Left lung (tissue), 14 donors: ENCODE measurements at places on chromosomes 2 and 18. TPM values are rescaled to one million over a fixed set of nuclear protein-coding genes. Genes with fewer than 3 reads are reported as not detected.

DOK6 gene
- 14.3 TPM for polyA plus RNA-seq

CAD gene
- polyA plus RNA-seq: 52.8 TPM

SERPINB3 gene
- not detected for polyA plus RNA-seq

ZNF521 gene
- polyA plus RNA-seq: 57.8 TPM

GALNT3 gene
- 36.1 TPM for polyA plus RNA-seq

TM4SF20 gene
- polyA plus RNA-seq: 0.08 TPM

SCYGR4 gene
- not detected for polyA plus RNA-seq

CPO gene
- not detected for polyA plus RNA-seq

STK16 gene
- polyA plus RNA-seq: 33.0 TPM

IL1B gene
- 0.58 TPM for polyA plus RNA-seq

GPD2 gene
- 23.7 TPM for polyA plus RNA-seq

- no peak for DNase-seq
These were observed 526.6 kb upstream of the PKDCC start for GRCh38 chr2:41521211-41521610.

DNA sequence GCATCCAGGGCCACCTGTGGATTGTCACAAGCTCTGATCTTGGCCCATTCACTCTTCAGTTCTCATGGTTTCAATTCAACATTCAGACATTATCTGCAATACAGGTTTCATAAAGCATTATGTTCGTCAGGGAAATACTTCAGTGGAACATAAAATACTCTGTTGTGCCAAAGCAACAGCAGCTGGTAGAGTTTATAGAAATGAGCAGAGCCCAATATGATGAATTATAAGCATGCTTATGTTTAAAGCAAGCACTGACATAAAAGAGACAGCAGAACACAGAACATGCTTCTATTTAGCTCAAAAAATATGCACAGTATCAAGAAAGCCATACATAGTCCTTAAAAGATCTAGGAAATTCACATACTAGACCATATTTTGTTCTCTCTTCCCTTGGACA is 71.3 kb downstream of the PDK1 start:
- DNase-seq: no peak

GRCh38 chr2:229775614-229776313 is 61.4 kb upstream of the DNER start:
- no peak for DNase-seq

- no peak for DNase-seq
These were observed 602 bp upstream of the VWC2L start for GRCh38 chr2:214410128-214410775.

- no peak for DNase-seq
These were observed 750.5 kb downstream of the CPS1 start for GRCh38 chr2:211306929-211307328.

DNA sequence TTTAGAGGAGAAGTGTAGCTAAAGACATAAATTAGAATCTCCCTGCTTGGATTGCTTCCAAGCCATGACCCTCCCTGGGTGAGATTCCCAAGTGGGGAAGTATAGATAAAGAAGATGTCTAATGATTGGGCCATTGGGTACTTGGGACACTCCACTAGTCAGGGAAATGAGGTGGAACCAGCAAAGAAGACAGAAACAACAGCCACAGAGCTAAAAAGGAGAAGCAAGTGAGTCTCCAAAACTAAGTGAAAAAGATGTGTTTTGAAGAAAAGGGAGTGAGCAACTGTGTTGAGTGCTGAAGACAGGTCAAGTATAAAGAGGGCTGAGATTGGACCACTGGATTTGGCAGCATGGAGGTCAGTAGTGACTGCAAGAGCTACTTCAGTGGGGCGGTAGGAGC is 276.7 kb upstream of the STON1 start:
- DNase-seq: no peak

DNA sequence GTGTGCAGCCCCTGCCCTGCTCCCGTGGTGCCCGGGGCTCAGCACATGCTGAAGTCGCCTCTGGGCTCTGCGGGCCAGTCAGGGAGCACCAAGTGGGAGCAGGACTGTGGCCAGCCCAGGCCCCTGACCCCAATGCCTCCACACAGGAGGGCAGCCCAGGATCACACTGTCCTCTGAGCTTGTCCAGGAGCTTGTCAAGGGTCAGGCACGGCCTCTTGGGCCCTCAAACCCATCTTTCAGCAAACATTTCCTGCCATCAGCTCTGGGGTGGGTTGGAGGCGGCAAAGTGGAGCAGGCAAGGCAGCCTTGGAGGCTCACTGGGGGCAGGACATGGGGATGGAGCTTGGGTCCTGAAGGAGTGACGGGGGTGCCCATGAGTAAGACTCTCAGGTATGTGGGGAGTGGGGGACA is 10.3 kb downstream of the SNED1 start:
- DNase-seq: no peak

GRCh38 chr2:189372688-189373257 is 68.5 kb upstream of the WDR75 start:
- DNase-seq: no peak

DNA sequence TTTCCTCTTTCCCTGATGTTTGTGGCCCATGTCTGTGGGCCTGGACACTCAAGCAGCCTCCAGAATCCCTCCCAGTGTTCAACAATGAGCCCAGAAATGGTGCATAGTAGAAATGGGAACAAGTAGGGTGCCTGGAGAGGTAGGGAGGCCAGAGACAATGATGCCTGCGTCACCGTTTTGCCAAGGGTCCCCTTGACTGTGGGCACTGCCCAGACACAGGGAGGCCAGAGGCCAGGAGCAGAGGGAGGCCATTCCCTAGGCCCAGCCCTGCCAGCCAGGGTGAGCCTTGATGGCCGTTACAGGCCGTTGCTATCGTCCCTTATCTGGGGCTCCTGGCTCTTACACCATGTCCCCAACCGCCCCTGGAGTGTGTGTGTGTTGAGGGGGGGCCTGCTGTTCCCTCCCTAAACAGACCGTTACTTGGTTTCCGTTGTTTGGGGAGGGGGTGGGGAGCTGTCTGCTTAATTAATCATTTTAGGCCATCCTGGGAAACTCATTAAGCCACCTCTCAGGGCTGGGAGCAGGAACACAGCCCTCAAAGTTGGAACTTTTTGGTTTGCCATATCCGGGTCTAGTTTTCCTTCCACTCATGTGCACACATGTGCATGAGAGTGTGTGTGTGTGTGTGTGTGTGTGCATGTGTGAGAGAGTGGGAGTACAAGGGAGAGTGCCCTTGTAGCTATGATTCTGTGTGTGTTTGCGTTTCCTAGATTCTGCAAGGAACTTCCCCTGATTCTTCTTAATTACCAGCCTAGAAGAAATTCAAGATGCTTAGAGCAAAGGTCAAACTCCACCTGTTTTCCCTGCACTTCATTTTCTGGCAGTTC is 135.2 kb upstream of the HAAO start:
- no peak for DNase-seq

- DNase-seq: no peak
These were observed 7.1 kb upstream of the ADD2 start for GRCh38 chr2:70775141-70775540.

GRCh38 chr2:161796192-161796591 is 172.0 kb downstream of the SLC4A10 start:
- no peak for DNase-seq

DNA sequence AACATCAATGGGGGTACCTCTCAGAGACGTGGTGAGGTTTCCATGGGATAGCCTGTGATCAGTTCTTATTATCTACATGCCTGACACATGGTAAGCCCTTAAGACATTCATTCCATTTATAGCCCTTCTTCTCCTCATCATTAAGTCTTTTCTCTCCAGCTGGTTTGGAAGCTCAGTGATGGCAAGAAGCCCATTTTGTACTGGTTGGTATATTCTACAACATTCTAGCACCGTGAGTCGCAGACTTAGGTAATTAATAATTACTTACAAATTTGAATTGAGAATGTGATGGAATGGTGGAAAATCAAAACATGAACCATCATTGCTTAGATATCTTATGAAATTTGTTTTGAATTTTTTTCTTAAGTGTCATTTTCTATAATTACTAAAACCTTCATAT is 472.6 kb downstream of the DLGAP1 start:
- DNase-seq: no peak

- no peak for DNase-seq
These were observed 23.9 kb downstream of the FAM124B start for GRCh38 chr2:224377751-224378700.

GRCh38 chr18:24341361-24341760 is 56.3 kb downstream of the OSBPL1A start:
- DNase-seq: no peak

- no peak for DNase-seq
These were observed 201.4 kb upstream of the SIX2 start for GRCh38 chr2:45210462-45211195.

DNA sequence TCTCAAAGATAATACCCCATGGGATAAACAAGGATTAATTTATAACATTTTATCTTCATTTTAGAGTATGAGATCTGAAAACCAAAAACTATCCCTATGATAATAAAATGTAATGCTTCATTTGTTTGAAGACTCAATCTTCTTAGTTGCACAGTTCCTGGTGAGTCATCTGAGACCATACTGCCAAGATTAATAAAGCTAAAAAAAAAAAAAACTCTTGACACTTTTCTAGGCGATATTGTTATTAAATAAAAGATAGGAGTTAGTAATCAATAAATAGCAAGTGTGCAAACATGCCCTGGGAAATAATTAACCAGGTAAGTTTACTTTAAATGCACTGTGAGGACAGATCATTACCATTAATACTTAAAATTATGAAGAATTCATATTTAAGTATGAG is 83.9 kb downstream of the RPE start:
- no peak for DNase-seq

- DNase-seq: no peak
These were observed 127.5 kb upstream of the AGAP1 start for GRCh38 chr2:235366390-235366789.

- peak; percentile 76 for DNase-seq
These were observed 15.1 kb downstream of the SH2D6 start for GRCh38 chr2:85433511-85434089.

GRCh38 chr18:62702259-62702658 is 13.1 kb upstream of the PHLPP1 start:
- no peak for DNase-seq

- no peak for DNase-seq
These were observed 240.6 kb upstream of the NT5C1B start for GRCh38 chr2:18829976-18830375.

DNA sequence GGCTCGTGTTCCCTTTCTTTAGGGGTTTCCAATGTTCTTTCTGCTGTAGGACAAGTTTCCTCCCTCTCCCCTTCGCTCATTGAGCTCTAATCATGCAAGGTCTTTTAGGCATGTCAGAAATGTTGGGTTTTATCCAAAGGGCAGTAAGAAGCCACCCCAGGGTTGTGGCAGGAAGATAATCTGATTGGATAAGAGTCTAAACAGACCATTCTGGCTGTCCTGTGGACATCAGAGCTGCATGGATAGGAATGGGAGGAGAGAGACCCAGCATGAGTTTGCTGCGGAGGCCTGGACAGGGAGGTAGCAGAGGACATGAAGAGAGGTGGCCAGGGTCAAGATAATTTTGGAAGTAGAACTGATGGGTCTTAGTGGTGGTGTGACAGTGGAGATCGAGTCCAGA is 88.2 kb downstream of the ACKR3 start:
- DNase-seq: no peak

GRCh38 chr2:150484461-150485021 is 2.9 kb downstream of the RND3 start:
- DNase-seq: no peak

DNA sequence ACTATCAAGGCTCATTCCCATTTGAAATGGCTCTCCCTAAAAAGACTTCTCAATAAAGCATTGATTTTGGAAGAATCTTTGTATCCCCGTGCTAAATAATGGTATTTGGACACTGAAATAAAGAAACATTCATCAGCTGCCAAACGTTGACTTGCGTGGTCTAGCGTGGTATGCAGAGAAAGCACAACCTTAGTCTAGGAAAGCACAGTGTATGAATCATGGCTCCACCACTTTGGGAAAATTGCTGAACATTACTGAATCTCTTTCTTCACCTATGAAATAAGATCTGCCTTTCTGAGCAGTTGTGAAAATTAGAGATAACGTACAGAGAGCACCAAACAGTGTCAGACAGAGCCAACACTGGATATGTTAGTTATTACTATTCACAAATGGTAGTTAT is 353.9 kb downstream of the SS18 start:
- DNase-seq: no peak

DNA sequence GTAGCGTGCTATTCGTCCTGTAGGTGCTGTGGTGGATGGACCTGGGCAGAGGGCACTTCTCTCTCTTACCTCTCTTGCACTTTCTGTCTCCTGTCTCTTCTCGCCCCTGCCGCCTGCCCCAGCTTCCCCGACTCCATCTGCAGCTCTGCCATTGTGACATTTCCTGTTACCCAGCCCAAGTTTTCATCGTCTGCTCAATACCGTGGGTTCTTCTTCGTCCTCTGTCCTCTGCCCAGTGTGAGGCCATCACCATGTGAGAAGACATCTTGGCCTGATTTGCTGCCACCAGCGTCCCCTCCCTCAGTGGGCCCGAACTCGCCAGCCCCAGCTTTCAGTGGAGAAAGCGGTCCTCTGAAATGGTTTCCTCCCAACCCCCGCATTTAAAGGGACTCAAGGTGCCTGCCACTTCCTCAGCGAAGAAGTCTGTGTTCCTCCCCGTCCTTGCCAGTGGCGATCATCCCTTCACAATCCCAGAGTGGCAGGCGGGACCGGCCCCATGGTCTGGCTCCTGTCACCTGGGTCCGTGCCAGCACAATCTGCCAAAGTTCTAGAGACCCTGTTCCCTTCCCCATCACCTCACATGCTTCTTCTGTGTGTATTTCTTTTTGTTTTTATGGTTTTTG is 18.0 kb downstream of the TGOLN2 start:
- DNase-seq: peak; percentile 77

DNA sequence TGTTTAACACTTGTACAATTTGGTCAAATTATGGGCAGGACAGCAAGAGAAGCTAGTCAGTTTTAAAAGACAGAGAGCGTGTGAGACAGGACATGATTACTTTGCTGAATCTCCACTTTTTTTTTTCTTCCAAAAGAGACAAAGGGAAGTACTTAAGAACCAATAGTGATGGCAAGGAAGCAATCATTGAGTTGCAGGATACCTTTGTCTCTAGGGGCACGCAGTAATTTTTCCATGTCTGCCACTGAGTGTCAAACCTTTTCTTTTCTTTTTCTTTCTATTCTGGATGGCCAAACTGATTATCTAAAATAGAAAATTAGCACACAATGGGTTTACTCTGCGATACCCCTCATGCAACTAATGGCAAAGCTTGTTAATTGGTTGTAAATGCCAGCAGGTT is 533.0 kb downstream of the PLCL1 start:
- DNase-seq: no peak

GRCh38 chr2:158112992-158113391 is 11.3 kb downstream of the UPP2 start:
- DNase-seq: no peak

- DNase-seq: no peak
These were observed 114.8 kb downstream of the COPS8 start for GRCh38 chr2:237200462-237200861.

- no peak for DNase-seq
These were observed 327.6 kb upstream of the CYP26B1 start for GRCh38 chr2:72475246-72475645.
